NCI-H1105 (cell line): ENCODE measurements at places on chromosomes 11 and 22.
A peak's percentile ranks its signal among the peaks of the same experiment; 100 is the strongest.

DNA sequence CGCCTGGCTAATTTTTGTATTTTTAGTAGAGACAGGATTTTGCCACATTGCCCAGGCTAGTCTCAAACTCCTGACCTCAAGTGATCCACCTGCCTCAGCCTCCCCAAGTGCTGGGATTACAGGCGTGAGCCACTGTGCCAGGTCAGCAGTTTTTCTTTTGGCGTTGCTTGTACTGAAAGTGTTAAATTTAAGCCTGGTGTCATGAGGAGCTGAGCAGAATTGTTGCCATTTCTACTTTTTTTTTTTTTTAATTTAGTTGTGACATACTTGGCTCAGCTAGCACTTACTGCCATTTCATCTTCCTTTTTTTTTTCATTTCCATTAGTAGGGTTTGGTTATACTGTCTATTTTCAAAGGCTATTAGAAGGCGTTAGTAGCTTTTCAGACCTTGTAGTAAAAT, 10.7 kb downstream of the TAB1 start:
- no peak for DNase-seq

DNA sequence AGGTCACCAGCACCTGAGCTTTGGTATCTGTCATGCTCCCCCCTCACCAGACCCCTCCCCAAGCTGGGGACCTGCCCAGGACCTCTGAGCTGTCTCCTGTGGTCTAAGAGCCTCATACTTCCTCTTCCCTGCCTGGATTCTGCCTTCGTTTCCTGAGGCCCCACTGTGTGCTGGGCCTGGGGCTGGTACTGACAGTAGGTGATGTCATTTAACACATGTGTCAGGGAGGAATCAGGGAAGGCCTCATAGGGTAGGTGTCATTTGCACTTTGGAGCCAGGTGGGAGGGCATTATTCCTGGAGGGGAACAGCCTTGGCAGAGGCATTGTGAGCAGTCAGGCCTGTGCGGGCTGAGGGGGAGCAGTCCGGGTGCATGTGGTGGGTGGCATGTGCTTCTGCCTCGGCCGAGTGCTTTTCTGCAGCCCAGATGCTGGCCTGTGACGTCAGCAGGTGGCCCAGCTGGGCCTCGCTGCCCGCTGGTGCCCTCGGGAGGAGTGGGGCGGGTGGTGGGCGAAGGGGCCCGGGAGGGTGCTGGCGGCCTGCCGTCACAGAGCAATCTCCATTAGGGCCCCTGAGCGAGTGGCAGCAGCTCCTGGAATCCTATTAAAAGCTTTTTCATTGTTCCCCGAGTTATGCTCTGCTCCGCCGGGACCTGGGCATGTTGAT, 9.1 kb downstream of the FLRT1 start:
- DNase-seq: no peak

DNA sequence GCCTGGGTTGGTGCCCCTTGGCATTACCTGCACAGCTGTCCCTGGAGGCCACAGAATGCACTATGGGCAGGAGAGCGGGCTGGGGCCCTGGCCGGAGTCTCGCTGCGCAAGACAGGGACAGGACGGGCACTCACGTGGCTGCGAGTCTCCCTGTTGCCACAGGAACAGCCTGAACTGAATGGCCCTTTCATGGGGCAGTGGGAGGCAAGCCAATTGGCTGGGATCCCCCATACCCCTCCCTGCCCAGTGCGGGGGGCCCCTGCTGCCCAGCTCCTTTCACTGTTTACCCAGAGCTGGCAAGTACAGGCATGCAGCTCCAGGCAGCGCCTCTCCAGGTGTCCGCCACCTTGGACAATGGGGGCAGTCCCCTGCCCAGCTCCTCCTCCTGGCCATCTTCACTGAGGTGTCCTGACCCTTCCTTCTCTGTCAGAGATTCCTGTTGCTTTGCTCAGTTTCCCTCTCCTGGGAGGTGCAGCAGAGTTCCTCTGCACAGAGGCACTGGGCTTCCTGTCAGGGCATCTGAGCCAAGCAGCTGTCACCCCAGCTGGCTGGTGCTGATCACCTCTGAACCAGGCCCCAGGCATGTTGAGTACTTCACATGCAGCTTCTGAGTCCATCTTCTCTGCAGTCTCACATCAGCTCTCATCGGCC, 5.2 kb downstream of the USP2 start:
- peak; percentile 84 for DNase-seq

- no peak for DNase-seq
Measured at GRCh38 chr11:75499423-75500190, 26.1 kb downstream of the GDPD5 start.

GRCh38 chr11:57434640-57435546, 8.0 kb upstream of the SLC43A3 start:
- no peak for DNase-seq

DNA sequence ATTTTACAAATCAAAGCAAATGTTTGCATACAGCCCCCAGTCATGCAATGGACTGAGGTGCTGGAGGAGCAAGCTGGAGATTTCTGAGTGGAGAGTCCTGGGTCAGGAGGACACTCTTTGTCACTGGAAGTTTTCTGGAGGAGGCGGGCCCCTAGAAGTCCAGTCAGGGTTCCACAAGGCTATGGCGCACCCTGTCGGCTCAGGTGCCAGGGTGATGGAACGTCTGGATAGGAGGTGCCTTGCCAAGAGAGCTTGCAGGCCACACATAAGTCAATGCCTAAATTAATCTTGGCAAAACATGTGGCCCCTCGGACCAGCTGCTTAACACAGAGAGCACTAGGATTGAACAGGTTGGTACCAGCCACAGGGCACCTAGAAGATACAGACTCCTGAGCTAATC, 174.7 kb upstream of the CADM1 start:
- DNase-seq: peak; percentile 73

DNA sequence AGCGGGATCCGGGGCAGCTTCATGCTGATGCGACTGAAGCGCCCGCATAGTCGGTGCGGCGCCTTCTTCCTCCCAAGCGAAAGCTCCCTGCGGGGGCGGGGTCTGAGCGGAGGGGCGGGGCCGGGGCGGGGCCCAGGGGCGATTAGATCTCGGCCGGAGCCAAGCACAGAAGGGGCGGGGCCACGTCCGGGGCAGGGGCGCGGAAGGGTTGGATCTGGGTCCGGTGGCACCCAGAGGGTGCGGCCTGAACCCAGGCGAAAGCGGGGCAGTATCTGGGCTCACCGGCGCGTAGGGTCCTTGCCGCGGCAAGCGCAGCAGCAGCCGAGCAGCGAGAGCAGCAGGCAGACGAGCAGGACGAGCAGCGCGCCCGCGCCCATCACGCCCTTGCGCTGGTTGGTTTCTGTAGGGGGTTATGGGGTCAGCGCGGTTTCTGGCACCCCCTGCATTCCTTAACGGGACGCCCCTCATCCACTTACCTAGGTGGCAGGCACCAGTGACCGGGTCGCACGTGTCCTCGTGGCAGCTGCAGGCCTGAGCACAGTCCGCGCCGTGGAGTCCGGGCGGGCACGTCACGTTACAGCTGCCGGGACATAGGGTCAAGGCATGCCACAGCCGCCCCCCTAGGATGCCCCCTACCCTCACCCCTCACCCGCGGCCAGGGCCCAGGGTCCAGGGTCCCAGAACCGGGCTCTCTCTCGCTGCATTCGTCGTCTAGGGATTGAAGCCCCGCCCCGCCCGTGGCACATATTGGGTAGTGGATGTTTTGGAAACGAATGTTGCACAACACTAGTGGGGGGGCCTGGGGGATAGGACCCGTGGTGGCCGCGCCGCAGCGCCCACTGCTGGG, 8.1 kb downstream of the SCARF2 start:
- DNase-seq: peak; percentile 57

GRCh38 chr11:34502949-34503348, 10.6 kb downstream of the ELF5 start:
- no peak for DNase-seq

- no peak for DNase-seq
Measured at GRCh38 chr11:93623179-93623578, 38.3 kb upstream of the CEP295 start.

GRCh38 chr11:64040684-64041322, 5.1 kb downstream of the FLRT1 start:
- no peak for DNase-seq

DNA sequence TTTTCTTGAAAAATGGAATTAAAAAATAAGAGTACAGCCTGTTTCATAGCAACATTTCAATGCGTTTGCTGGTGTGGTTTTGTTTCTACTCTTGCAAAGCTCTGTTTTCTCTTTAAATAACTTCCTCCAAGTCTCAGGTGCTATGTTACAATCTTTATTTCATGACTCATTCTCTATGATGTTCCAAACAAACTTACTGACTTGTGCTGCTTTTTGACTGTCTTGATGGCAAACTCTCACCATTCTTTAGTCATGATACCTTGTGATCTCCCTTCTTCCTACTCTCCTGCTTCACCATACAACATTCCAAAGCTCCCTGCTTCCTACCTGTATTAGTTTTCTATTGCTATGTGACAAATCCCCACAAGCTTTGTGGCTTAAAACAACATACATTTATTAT, 166.1 kb downstream of the C11orf91 start:
- no peak for DNase-seq

DNA sequence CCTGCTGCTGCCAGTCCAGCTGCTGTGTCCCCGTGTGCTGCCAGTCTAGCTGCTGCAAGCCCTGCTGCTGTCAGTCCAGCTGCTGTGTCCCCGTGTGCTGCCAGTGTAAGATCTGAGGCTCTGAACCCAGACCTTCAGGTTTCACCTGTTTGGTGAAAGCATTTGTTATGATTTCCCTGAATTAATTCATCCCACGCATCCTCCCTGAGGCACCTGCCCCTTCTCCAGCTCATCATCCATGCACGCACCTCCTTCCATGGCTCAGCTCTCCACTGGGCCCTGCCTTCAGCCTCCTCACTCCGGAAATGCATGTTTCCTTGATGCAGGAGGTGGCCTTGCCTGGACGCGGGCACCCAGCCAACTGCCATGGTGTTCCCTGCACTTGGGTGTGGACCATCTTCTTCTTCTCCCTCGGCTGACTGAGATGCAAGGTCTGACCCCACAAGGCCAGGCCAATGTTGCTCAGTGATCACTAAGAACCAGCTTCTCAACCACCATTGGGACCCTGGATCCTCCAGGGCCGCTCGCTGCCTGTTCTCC, 788 bp downstream of the KRTAP5-10 start:
- no peak for DNase-seq

- DNase-seq: no peak
Measured at GRCh38 chr11:47179655-47179991, 2.9 kb upstream of the ARFGAP2 start.

DNA sequence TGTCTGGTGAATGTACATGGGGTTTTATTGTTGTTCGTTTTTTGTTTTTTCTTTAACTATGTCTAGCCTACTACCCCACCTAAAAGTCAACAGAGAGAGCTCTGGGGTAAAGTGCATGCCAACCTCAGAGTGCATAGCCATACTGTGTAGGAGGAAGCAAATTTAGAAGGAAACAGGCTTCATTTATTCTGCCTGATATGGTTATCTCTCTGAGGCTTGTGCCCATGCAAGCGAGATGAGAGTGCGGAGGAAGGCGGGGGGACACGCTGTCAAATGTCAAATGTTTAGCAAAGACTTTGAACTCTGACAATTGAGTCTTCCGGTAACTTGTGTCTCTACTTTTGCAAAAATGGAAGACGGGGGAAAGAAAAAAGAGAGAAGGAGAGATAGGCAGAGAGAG, 295.5 kb downstream of the ETS1 start:
- DNase-seq: no peak

GRCh38 chr11:25943777-25944661, 387.9 kb upstream of the ANO3 start:
- no peak for DNase-seq

GRCh38 chr11:16603890-16604793, 134.3 kb upstream of the C11orf58 start:
- DNase-seq: no peak

GRCh38 chr22:49577168-49578060, 250.3 kb downstream of the BRD1 start:
- DNase-seq: no peak

- DNase-seq: no peak
Measured at GRCh38 chr11:93520726-93521509, 22.3 kb downstream of the SMCO4 start.

- DNase-seq: no peak
Measured at GRCh38 chr11:128929991-128930390, 12.7 kb downstream of the TP53AIP1 start.

- no peak for DNase-seq
Measured at GRCh38 chr11:59224351-59224928, 11.7 kb upstream of the MPEG1 start.

DNA sequence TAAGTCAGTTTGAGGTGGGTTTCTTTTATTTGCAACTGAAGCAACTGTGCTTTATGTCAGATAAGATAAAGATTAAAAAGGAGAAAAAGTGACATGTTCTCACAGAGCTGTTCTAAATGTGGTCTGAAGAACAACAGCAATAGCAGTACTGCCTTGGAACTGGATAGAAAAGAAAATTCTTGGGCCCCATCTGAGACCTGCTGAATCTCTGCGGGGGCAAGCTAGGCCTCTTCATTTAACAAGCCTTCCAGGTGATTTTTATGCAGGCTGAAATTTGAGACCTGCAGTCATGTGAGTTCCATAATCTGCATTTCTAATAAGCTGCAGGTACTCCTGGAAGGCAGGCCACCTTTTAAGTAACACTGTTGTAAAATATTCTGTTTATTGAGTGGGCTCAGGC, 91.4 kb upstream of the CTSC start:
- DNase-seq: no peak

GRCh38 chr22:45402466-45402985, 10.9 kb downstream of the SMC1B start:
- no peak for DNase-seq

GRCh38 chr22:36277482-36278291, 24.8 kb downstream of the APOL1 start:
- DNase-seq: peak; percentile 37

GRCh38 chr22:40211476-40212054, 33.8 kb downstream of the TNRC6B start:
- DNase-seq: no peak

DNA sequence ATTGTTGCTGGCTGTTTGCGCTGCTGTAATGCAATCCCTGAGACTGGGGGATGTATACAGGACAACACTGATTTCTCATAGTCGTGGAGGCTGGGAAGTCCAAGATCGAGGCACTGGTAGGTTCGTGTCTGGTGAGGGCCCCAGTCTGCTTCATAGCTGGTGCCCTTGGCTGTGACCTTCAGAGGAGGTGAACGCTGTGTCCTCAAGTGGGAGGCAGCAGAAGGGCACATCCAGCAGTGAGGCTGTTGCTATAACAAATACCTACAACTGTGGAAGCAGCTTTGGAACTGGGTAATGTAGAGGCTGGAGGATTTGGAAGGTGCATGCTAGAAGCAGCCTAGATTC, 21.3 kb downstream of the KRTAP5-5 start:
- no peak for DNase-seq

DNA sequence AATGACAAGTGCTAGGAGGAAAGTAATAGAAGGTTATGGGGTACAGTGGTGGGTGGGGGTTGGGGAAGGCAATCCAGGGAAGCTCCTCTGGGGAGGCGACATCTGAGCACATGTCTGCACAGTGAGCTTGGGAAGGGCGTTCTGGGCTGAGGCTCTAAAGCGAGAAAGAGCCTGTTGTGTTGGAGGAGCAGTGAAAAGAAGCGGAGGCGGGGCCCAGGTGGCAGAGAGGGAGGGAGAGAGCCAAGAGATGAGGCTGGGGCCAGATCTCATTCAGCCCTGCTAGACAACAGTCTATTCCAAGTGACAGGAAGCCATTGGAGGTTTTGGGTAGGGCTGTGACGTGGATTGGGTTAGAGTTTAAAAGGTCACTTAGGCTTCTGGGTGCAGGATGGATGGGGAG, 55.3 kb upstream of the PARVG start:
- no peak for DNase-seq

- DNase-seq: peak; percentile 27
Measured at GRCh38 chr11:78798663-78799062, 224.0 kb upstream of the NARS2 start.

GRCh38 chr22:30206944-30207343, 39.6 kb downstream of the LIF start:
- no peak for DNase-seq

- DNase-seq: no peak
Measured at GRCh38 chr11:35946766-35947165, 2.9 kb downstream of the LDLRAD3 start.
